Dorsolateral prefrontal cortex (tissue), 122 donors: ENCODE measurements at places on chromosomes 13 and 19. TPM values are rescaled to one million over a fixed set of nuclear protein-coding genes. Genes with fewer than 3 reads are reported as not detected.
A peak's percentile ranks its signal among the peaks of the same experiment; 100 is the strongest.

The USF2 gene
- 188 TPM for total RNA-seq

The DUS3L gene
- total RNA-seq = 23.6 TPM

The THSD1 gene
- 6.2 TPM for total RNA-seq

GRCh38 chr13:20127562-20128458 is 33.0 kb downstream of the GJA3 start:
- DNase-seq = peak; percentile 58

DNA sequence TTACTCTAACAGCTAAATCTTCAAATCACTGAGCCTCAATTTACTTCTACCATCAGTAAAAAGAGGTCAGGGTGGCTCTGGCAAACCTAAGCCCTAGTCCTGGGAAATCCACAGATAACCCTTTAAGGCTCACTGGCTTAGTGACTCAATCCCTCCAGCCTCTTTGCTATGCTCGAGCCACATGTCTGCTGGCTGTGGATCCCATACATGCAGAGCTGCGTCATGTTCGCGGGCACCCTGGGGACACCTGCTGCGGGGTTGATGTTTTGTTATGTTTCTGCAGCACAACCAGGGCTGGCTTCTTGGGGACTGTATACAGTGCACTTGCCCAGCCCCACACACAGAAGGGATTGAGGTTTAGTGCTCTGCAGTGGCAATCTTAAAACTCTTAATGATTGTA is 41.6 kb upstream of the C13orf42 start:
- no peak for DNase-seq

DNA sequence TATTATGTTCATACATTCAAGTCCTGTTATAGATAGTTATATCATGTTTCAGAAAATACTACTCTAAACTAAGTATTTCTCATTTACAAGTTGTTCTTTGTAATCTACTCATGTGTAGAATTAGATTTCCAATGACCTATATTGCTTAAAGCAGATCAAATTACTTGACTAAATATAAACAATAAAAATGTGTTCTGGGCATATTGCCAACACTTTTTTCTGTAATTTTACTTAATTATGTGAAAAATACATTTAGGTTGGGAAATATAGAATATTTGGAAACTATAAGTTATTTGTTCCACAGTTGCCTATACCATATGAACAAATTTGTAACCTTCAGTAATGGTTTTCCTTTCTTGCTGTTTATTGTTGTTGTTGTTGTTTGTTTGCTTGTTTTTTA is 275.2 kb upstream of the PCDH9 start:
- DNase-seq = no peak

DNA sequence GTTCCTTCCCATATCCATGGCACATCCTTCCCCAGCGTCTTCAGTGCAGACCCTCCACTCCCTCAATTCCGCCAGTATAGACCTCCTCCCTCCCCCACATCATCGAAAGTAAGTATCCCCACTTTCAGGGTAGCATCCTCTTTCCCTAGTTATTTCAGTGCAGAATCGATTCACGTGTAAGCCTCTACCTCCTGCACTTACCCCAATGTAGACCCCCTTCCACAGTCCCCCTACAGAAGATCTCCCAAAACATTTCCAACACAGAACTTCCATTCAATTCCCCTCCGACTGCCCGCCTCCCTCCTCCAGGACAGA is 664 bp downstream of the IRF3 start:
- DNase-seq = no peak

DNA sequence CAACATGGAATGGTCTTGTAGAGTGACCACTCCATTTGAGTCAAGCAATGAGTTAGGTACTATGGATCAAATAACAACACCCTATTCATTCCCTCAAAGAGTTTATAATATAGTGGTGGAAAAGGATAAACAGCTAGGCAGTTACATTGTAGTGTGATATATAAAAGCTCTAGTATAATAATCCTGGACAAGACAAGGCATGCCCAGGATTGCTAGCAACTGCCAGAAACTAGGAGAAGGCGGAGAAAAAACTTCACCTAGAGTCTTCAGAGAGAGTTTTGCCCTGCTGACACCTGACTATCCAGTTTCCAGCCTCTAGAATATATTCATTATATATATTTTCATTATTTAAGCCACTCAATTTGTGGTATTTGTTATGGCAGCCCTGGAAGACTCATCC is 530.6 kb downstream of the KLF12 start:
- no peak for DNase-seq

DNA sequence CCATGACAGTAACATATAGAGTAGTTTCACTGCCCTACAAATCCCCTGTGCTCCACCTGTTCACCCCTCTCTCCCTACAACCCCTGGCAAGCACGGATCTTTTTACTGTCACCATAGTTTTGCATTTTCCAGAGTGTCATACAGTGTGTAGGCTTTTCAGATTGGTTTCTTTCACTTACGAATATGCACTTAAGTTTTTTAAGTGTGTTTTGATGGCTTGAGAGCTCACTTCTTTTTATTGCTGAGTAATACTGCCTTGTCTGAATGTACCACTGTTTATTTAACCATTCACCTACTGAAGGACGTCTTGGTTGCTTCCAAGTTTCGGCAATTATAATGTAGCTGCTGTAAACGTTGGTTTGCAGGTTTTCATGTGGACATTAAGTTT is 175.1 kb downstream of the ITGBL1 start:
- no peak for DNase-seq

DNA sequence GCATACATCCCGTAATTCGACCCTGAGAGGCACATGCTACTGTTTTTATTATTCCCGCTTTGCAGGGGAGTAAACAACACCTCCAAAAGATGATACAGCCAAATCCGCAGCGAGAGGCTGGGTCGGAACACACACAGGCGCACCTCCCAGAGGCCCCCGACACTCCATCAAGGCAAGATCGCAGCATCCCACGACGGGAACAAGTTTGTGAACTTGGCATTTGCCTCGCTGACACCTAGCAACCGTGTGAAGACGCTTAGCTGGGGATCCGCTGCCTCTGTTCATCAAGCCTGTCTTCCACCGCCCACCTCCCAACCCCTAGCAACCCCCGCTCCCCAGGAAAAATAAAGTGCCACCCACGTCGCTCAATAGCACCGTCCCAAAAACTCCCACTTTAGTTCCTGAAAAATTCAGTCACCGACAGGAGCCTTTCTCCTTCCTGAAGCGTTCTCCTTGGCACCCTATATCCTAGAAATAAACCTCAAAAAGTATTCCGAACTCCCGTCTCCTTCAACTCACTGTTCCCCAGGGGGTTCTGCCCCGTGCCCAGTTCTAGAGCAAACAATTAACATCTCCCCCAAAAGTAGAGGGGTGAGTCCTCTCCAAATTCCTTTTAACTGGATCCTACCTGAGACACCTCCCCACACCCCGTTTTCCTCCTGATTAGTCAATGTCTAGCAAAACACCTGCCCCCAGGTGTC is 1.7 kb downstream of the GNG7 start:
- DNase-seq = no peak

- DNase-seq = no peak
Observed at GRCh38 chr13:44796597-44797490, 192.4 kb downstream of the NUFIP1 start.

GRCh38 chr13:88592105-88592504 is 920.9 kb downstream of the SLITRK5 start:
- DNase-seq = no peak

DNA sequence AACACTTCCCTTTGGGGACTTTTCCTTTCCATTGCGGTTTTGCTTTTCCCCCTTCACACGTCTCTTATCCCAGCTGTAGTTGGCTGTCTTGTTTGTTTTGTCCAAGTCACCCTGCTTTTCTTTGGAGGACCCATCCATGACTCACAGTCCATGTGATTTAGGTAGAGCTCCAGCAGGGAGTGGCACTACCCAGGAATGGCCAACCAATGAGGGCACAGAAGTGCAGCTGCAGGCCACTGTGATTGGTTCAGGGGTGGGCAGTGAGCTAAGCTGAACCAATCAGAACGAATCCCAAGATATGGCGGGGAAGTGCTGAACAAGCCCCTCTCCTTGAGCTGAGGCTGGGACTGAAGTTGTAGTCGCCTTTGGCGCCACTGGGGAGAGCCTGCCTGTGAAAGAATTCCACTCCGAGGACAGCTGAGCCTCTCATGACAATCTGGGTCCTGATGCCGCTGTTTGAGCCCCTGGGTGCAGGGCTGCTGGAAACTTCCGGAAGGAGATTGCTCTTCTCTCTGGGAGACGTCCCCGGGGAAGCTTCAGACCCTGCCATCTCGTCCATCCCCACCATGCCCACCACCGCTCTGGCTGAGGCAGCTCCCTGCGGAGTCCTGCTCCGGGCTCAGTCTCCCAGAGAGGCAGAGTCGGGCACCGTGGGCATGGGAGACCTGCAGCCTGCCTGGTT is 62.9 kb upstream of the URI1 start:
- DNase-seq = no peak

- no peak for DNase-seq
Observed at GRCh38 chr13:86877441-86877840, 793.7 kb upstream of the SLITRK5 start.

DNA sequence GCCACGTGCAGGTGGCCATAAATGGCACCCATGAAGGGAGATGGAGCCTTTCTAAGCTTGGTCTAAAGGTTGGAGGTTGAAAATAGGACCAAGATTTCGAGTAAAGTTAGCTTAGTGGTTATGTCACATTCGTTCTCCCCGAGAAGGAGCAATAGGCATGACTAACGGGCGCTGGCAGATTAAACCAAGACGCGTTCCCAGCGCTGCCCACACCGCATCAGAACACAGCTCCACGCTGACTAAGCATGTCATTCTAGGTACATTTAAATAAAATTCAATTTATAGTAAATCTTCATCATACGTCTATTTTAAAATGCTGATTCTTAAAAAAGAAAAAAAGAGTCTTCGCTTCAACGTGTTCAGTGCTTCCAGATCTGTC is 95.0 kb upstream of the IRS2 start:
- no peak for DNase-seq

GRCh38 chr13:49833402-49833801 is 40.9 kb upstream of the KPNA3 start:
- DNase-seq = no peak

DNA sequence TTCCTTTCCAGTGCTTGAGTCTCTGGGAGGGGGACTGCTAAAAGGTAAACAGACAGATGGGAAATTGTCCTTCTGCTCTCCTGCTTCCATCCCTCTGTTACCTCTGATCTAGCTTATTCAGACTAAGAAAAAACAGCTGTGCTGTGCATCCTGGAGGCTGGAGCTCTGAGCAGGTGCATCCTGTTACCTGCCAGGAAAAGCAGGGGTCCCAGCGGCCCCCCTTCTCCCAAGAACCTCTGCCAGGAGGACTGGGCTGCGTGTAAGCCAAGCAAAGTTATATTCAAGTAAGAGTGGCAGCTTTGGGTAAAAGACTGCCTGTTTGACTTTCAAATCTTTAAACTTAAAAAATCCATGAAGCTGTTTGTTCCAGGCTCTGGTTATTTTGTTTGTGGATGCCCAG is 75.1 kb downstream of the C13orf42 start:
- no peak for DNase-seq

- DNase-seq = no peak
Observed at GRCh38 chr13:50401049-50401505, 385.8 kb downstream of the KCNRG start.

- DNase-seq = no peak
Observed at GRCh38 chr19:14414926-14415690, 4.0 kb downstream of the DDX39A start.

DNA sequence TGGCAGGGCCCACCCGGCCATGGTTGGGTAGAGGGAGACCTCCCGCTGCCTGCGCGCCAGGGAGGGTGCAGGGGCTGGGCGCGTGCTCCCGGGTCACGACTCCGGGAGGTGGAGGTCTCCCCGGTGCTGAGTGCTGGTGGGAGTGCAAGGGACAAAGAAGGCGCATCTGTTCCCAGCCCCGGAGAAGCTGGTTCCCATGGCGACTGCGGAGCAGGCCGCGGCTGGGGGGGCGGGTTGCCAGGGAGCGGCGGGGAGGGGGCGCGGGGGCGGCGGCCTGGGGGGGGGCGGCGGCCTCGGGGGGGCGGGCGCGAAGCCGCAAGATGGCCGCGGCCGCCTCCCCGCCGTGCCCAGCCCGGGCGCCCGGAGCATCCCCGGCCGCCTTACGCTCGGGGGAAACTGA is 1.2 kb downstream of the CBARP start:
- DNase-seq = no peak

DNA sequence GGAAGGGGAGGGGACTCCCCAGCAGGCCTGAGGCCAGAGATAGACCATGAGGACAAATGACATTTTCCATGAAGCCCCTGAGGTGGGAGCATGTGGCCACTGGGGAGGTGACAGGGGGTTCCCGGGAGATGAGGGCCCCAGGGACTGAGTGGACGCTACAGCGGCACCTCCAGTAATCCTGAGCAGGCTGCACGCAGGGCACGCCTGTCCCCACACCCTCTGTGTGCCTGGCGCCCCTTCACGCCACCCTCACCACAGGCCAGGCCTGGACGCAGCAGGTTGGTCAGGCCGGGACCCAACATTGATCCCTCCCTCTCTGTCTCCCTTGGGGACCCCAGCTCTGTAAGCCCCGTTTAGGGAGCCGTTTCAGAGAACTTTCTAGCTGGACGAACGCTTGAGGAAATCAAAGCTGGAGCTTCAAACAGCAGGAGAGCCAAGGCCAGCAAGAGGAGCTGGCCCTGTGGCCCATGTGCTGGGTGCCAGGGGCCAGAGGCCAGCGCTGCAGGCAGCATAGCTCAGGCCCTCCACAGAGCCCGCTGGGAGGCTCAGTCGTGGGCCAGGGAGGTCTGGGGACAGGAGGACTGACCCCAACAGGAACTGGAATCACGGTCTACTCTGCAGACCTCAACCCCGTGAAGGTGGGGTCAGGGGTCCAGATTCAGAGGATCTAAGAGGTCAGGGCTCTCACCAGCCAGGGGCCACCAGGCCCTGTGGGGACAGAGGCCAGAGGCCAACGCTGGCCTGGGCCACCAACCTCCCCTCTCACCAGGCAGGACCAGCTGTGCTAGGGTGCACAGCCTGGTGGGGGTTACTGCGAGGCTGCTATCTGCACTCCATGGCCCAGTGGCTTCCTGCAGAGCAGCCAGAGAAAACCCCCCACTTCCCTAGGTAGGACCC is 14.6 kb downstream of the LSM4 start:
- DNase-seq = no peak

DNA sequence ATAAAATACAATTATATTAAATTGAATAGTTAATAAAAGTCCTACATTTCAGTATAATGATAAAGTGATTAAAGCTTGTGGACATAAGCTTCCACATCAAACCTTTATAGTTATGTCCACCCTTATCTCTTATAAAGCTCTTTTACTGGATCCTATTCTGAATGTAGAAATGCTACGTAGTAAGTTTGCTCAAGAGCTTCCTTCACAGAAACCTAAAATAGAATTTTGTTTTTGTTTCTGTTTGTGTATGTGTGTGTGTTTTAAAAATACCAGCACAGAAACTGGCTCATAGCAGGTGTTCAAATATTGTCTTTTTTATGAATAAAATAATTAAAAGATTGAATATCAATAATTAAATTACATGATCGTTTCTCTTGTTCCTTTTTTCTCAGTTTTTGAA is 21.0 kb upstream of the UFM1 start:
- no peak for DNase-seq

DNA sequence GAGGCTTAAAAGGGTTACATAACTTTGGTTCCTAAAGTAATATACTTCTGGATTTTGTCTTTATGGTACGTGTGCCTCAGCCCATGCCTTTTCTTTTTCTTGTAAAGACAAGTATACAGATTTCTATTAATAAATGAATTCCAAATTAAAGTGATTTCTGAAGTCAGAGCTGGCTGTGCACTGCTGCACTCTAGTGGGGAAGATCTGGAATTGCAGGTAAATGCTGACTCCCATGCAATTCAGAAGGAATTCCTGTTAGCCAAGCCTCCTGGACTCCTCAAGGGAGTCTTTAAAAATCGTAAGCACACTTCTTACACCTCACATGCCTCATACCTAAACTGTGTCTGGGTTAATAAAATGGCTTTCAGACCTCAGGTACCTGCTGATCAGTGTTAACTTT is 118.4 kb upstream of the SLC7A1 start:
- no peak for DNase-seq
